GDM1 (cell line): ENCODE measurements at places on chromosomes 7 and 10.
A peak's percentile ranks its signal among the peaks of the same experiment; 100 is the strongest.

GRCh38 chr7:107891636-107892366 lies 818 bp downstream of the DLD start:
- no peak for DNase-seq

DNA sequence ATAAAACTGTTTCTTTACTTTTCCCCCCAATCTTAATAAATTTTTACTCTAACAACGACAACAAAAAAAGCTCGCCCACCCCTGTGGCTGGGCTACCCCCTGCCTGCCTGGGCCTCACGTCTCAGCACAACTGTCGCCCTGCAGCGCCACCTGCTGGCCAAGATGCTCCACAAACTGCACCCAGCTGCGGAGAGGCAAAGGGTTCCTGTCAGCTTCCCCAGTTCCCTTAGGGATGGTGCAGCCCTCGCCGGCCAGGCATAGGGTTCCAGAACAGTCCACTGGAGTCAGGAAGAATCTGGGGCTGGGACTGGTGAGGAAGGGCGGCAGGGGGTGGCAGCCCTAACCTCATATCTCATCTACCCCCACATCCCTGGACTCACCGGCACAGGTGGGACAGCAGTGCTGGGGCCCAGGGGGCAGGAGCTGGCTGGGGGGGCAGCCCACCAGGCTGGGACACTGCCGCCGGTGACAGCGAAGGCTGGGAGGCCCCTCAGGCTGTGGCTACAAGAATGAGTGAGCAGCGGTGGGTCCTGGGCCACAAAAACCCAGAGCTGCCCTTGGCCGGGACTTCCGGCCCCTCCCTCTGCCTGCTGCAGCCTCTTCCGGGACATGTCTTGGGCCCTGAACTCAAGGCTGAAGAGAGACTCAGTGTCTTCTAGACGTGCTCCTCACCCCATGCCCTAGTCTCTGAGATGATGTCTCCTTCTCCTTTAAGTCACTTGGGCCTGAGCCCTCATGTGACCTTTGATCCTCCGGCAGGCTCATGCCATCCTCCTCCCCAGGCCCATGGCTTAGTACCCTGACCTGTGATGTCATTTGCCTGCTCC lies 21.2 kb downstream of the ATP6V1F start:
- peak; percentile 64 for DNase-seq

- DNase-seq = no peak
Measured at GRCh38 chr10:78852466-78853240, 216.1 kb upstream of the ZMIZ1 start.

DNA sequence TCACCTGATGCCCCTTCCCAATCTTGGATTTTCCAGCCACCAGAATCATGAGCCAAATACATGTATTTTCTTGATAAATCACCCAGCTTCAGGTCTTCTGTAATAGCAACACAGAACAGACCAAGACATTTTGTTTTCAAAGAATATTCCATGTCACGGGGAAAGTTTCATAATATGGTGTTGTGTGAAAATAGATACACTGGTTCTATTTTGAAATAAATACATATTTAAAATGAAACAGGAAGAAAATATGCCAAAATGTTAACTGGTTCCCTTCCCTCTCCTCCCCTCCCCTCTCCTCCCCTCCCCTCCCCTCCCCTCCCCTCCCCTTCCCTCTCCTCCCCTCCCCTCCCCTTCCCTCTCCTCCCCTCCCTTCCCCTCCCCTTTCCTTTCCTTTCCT lies 30.3 kb upstream of the CAMK1D start:
- DNase-seq = no peak

DNA sequence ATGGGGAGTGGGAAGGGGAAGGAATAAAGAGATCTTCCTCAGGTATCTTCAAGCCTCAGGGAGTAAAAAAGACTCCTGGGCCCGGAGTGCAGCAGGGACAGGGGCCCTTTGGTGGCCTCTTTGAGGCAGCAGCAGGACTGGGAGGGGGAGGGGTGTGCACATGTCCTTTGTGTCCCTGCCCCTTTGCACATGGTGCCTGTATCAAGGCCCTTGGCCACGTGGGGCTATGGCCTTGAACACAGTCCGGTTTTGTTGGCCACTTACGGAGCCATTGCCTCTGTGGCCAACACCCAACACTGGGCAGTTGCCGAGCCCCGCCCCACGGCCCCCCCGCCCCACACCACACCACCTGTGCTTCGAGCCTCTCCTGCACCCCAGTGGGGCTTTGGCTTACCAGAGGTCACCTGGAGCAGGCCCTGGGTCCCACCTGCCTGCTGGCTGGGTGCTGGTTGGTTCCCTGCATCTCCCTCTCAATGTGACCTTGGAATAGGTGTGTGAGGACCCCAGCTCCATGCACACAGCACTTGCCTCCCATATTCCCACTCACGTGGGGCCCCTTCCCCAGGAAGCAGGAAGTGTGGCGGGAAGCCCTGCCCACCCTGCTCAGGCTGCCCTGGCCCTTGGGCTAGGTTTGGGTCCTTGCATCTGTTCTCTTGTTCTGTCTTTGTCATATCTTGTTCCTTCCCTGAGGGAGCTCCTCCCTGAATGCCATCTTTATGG lies 5.4 kb downstream of the SAP25 start:
- DNase-seq = no peak

DNA sequence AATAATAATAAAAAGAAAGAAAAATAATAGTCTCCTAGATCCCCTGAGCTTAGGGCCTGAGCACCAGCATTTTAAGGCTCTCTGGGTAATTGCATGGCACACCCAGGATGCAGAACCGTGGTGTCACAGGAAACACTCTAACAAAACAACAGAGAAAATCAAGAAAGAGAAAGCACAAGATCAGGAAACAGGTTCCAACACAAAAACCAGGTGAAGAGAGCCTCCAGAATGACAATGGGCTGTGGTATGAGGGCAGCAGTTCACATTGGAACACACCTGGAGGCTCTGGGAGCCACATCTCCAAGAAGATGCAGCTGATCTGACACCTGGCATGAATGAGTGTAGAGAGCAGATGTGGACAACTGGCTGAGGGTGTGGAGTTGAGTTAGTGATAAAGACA lies 7.1 kb downstream of the MMRN2 start:
- DNase-seq = no peak

DNA sequence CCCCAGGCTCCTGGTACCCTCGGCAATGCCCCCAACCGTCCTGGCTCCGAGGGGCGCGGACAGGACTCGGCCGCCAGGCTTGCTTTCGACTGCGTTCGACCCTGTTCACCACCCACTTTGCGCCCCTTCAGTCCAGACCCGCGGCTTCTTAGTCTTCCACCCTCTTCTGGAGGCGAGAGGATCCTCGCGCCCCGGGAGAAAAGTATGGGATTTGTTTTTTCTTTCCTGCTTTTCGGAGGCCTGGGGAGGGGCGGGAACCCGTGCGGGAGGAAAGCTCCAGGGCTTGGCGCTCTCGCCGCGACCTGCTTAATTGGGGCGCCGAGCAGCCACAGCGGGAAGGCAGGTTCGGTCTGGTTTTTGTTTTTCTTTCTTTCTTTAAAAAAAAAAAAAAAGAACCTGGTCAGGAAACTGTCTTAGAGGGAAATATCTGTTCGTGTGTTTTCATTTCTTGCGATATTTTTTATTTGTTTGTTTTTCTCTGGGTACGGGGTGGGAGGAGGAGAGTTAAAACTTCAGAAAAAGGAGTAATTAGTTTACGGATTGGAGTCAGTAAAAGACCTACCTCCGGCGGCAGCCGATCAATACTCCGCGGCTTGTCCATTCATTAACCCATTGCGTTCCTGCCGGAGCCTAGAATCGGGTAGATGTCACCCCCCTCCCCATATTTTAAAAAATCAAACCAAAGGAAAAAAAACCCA lies 1.6 kb downstream of the EMX2 start:
- no peak for DNase-seq

- no peak for DNase-seq
Measured at GRCh38 chr7:128194533-128195282, 46.4 kb upstream of the LEP start.

DNA sequence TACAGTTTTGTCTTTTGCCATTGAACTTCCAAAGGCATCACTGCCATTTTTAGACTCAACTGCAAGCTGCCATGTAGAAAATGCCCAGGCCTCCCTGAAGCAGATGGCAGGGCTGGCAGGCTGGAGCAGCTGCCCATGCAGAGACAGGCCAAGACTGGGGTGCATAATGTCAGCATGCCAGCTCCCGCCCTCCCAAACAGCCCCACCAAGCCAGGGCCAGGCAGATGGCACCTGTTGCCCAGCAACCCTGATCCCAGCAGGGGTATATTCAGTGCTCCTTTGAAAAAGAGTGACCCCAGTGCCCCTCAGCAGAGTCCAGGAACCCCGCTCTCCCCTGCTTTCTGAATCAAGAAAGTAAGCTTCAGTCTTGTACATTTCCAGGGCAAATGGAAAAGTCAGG lies 32.6 kb downstream of the VSTM4 start:
- no peak for DNase-seq

GRCh38 chr10:43997330-43997729 lies 348.6 kb upstream of the ZNF32 start:
- no peak for DNase-seq

- peak; percentile 9 for DNase-seq
Measured at GRCh38 chr7:80244206-80244916, 109.7 kb downstream of the GNAI1 start.

- no peak for DNase-seq
Measured at GRCh38 chr7:8592167-8592566, 158.8 kb downstream of the NXPH1 start.

DNA sequence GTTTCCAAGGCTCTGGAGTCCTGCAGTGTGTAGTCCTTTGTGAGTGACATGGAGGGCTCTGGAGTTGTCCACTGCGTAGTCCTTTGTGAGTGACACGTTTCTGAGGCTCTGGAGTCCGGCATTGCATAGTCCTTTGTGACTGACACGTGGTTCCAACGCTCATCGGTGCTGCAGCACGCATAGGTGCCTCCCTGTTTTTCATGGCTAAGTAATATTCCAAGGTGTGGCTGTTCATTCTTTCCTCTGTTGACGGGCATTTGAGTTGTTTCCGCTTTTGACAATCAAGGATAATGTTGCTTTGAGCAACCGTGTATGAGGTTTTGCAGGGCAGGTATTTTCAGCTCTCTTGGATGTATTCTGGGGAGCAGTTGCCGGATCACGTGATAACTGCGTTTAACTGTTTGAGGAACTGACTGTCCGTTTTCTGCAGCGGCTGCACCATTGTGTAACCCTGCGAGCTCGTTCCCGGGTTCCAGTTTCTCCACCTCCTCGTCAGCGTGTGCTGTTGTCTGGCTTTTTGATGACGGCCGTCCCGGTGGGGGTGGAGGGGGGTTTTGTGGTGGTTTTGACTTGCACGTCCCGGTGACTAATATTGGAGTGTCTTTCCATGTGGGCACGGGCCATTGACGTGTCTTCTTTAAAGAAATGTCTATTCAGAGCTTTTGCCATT lies 21.1 kb downstream of the FAM20C start:
- no peak for DNase-seq

DNA sequence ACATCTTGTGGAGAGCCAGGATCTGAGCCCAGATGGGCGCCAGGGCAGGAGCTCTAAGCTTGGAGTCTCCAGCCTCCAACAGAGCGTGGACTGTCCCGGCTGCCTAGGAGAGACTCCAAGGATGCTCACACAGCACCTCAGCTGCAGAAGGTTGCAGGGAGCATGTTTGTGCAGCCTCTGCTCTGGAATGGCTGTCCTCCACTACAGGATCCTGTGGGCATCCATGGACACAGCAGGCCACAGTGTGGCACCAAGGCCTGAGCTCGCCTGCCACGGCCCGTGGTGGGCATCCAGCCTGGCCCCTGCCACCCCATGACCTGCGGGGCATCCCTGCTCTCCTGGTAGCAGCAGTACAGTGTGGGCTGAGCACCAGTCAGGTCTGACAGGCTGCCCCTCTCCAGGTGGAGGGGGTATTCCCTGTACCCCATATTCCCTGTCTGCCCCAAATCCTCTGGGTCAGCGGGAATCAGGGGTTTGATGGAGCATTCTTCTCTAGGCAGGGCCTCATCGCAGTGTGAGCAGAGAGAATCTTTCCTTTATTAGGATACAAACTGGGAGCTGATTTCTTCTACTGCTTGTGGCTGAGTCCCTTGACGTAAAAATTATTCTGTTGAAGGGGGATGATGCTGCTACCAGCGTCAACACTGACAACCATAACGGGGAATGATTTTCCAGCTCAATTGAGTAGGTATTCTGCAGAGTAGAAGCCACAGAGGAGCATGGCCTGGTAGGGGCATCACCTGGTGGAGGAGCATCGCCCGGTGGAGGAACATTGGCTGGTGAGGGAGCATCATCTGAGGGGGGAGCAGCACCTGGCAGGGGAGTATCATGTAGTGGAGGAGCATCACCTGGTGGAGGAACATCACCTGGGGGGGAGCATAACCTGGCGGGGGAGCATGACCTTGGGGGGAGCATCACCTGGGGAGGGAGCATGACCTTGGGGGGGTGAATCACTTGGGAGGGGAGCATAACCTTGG lies 60.6 kb downstream of the GLRX3 start:
- no peak for DNase-seq

GRCh38 chr7:137844677-137845425 lies 1.9 kb downstream of the DGKI start:
- no peak for DNase-seq

DNA sequence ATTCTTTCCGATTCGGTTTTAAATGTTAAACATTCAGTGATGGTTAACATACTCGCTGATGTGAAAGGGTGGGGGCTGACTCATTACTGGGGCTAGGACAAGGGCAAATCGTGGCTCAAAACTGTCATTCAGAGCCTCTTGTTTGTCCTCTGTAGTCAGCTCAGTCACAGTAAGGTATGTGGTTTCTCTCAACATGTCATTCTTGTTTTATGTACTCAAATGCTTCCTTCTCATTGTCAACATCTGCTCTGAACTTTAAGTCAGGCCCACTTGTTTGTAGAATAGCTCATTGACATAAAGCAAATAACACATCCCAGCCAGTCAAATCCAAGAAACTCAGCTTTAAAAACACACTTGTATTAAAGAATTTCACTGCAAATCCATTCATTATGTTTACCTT lies 7.3 kb downstream of the SLC16A9 start:
- no peak for DNase-seq

- DNase-seq = no peak
Measured at GRCh38 chr10:123635131-123635530, 31.0 kb upstream of the GPR26 start.

GRCh38 chr10:96465599-96465998 lies 48.1 kb downstream of the TLL2 start:
- no peak for DNase-seq

DNA sequence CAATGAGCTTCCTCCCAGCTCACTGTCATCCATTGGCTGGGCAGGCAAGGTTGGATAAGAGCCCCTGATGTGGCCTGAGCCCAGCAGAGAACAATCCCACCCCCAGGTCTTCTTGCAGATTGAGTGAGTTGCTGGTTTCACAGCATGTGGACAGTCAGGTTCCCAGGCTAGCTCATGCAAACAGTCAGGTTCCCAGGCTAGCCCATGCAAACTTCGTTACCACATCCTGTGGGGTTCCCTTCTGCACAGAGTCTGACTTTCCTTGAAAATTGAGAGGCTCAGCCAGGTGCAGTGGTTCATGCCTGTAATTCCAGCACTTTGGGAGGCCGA lies 67.1 kb downstream of the TMEM130 start:
- no peak for DNase-seq

- no peak for DNase-seq
Measured at GRCh38 chr10:24652381-24652957, 71.2 kb downstream of the ARHGAP21 start.

GRCh38 chr7:15557686-15558085 lies 4.1 kb downstream of the AGMO start:
- DNase-seq = no peak
